ENCODE measurements at places on chromosomes 4 and X. TPM values are rescaled to one million over a fixed set of nuclear protein-coding genes. Genes with fewer than 3 reads are reported as not detected.

VCX3B gene
- not detected for total RNA-seq

MAB21L2 gene
- not detected for total RNA-seq

LUZP4 gene
- not detected for total RNA-seq

RHOXF2B gene
- not detected for total RNA-seq

CHST7 gene
- total RNA-seq: 7.5 TPM

GRCh38 chrX:122813876-122814275, 370.2 kb upstream of the GRIA3 start:
- no peak overlapping the region for H3K4me3 ChIP-seq
- no peak for DNase-seq
- H3K36me3 ChIP-seq: no peaks in the 10 kb centered on the region

- no peaks in the 10 kb centered on the region for H3K36me3 ChIP-seq
- H3K27ac ChIP-seq: no peak overlapping the region
- H3K4me1 ChIP-seq: no peaks in the 10 kb centered on the region
- H3K4me3 ChIP-seq: no peak overlapping the region
- H3K27me3 ChIP-seq: peaks cover 14% of the 10 kb centered on the region
- DNase-seq: no peak
Measured at GRCh38 chrX:72247206-72247942, 8.5 kb upstream of the ERCC6L start.

DNA sequence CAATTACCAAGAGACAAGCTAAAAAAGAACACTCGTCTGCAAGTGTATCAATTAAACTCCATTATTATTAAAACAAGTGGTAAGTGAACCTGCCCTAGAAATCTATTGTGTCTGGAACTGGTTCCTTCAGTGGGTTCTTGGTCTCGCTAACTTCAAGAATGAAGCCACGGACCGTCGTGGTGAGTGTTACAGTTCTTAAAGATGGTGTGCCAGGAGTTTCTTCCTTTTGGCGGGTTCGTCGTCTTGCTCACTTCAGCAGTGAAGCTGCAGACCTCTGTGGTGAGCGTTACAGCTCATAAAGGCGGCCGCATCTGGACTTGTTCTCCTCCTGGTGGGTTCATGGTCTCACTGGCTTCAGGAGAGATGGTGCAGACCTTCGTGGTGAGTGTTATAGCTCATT, 231.8 kb downstream of the GRID2 start:
- DNase-seq: no peak
- H3K4me3 ChIP-seq: no peak overlapping the region
- H3K36me3 ChIP-seq: no peaks in the 10 kb centered on the region

DNA sequence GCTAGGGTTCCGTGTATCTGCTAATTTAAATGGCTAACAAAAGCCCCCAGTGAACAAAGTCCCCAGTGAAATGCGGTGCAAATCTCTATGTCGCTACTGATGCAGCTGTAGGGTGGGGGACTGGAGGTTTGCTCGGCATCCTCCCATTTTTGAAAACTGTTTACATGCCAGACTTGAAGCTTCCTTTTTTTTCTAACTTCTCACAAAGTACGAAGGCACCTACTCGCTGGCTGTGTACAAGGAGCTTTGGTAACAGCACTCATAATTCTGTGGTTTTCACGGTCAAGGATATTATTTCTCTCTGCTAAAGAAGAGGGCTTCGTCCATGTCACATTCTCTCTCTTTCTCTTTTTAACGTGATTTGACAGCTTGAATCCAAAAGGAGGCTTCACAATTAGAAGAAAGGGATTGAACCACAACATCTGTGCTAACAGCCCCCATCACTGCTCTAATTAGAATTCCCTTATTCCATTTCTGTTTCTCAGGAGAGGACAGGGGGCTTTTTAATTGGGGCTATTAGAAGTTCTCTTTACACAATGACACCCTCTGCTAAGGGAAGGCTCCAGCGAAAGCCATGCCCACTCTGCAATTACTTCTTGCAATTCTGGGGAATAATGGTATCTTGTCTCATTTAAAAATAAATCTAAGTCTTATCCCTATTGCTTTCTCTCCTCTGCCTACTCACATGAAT, 46.7 kb downstream of the TMEM156 start:
- no peaks in the 10 kb centered on the region for H3K4me1 ChIP-seq
- no peak overlapping the region for H3K27ac ChIP-seq
- no peak for DNase-seq

- H3K36me3 ChIP-seq: no peaks in the 10 kb centered on the region
- H3K4me3 ChIP-seq: no peak overlapping the region
- no peaks in the 10 kb centered on the region for H3K27me3 ChIP-seq
- H3K27ac ChIP-seq: no peak overlapping the region
- no peaks in the 10 kb centered on the region for H3K4me1 ChIP-seq
Measured at GRCh38 chrX:12434493-12434892, 296.2 kb downstream of the FRMPD4 start.

- H3K4me3 ChIP-seq: no peak overlapping the region
- H3K27me3 ChIP-seq: no peaks in the 10 kb centered on the region
- H3K27ac ChIP-seq: no peak overlapping the region
- H3K4me1 ChIP-seq: no peaks in the 10 kb centered on the region
Measured at GRCh38 chrX:79065696-79066095, 78.8 kb upstream of the GPR174 start.

DNA sequence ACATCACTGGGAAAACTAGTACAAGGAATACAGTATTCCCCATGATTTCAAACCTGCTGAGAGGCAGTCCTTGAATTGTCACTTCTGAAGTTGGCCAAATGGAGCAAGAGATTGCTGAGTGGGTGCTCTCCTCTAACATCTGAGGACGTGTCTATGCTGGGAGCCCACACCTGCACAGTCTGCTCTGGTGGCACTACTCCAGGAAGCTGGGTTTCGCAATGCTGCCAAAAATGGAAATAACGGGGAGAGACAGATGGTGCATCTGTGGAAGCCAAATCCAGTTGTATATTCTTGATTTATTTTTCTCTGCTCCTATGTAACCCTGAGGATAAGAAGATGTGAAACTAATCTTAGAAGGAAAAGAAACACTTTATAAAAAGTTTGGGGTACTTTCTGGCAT, 240.1 kb upstream of the CTSO start:
- no peak overlapping the region for H3K4me3 ChIP-seq
- no peaks in the 10 kb centered on the region for H3K27me3 ChIP-seq
- no peaks in the 10 kb centered on the region for H3K4me1 ChIP-seq
- DNase-seq: no peak
- no peak overlapping the region for H3K27ac ChIP-seq
- H3K36me3 ChIP-seq: no peaks in the 10 kb centered on the region

DNA sequence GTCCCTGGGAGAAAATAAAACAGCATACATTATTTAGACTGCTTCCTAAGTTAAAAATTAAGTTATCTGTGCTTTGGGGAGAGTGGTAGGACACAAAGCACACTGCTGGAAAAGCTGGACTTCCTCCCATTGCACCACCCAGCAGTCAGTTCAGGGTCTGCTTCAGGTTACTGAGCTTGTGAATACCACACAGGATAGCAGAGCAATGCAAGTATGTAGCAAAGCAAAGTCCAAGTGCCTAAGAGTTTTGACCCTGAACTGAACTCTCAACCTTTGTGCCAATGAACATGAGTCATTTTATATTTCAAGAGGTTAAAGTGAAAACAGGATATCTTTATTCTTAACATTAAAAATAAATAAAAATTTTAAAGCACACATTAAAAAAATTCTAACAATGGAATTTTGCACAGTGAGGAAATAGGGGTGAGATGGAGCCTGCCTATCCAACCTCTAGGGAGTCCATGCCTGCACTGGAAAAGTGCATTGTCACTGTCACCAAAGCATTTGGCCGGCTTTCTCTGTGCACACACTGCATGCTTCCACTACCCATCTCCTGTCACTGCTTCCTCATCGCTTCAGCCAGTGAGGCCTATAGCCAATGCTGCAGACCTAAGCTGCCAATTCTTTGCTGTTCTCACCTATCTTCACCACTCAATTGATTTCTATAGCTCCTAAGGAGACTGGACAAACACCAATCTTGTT, 50.9 kb downstream of the ABCG2 start:
- H3K36me3 ChIP-seq: no peaks in the 10 kb centered on the region
- DNase-seq: no peak
- H3K4me3 ChIP-seq: no peak overlapping the region
- H3K27ac ChIP-seq: peak overlapping the region; percentile 25
- no peaks in the 10 kb centered on the region for H3K4me1 ChIP-seq
